ENCODE measurements at places on chromosomes 7 and 10. TPM values are rescaled to one million over a fixed set of nuclear protein-coding genes. Genes with fewer than 3 reads are reported as not detected.

Gene SLC29A4
- total RNA-seq, result 0.44 TPM

- peak; percentile 26 for DNase-seq
Measured at GRCh38 chr7:129949292-129950133, 3.2 kb downstream of the UBE2H start.

DNA sequence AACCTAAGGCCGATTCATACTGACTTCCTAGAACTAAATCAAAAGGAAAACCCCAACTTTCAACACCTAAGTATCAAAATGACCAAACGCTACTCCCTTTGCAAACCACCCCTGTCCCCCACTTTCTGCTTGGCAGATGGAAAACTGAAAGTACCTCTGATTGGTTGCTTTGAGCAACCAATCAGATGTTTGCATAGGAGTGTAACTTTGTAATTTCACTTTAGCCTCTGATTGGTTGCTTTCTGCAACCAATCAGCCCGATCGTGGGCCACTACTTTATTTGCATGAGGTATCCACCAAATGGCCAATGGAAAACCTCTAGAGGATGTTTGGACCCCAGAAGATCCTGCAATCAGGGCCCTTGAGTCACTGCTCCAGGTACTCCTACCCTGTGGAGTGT, 12.3 kb upstream of the SNX10 start:
- no peak for DNase-seq

DNA sequence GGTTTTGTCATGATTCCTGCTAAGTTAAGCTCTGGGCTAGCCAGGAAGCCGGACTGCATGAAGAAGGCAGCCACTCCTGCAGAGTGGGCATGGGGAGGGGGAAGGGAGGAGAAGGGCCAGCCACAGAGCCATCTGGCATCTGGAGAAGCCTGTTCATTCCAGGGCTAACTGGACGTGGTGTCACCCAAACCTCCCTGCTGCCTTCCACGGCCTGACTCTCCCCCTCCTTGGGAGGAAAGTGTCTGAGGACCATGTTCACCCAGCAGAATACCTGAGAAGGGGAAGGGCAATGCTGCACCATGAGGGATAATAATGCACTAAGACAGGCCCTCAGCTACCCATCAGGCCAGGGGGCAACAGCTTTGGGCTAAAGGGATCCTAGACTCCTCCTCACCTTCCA, 15.4 kb downstream of the AQP1 start:
- no peak for DNase-seq

GRCh38 chr10:71840177-71840957, 10.7 kb downstream of the PSAP start:
- no peak for DNase-seq

- no peak for DNase-seq
Measured at GRCh38 chr7:149130572-149131198, 4.6 kb upstream of the ZNF425 start.

GRCh38 chr7:75980430-75981202, 13.8 kb downstream of the TMEM120A start:
- no peak for DNase-seq

DNA sequence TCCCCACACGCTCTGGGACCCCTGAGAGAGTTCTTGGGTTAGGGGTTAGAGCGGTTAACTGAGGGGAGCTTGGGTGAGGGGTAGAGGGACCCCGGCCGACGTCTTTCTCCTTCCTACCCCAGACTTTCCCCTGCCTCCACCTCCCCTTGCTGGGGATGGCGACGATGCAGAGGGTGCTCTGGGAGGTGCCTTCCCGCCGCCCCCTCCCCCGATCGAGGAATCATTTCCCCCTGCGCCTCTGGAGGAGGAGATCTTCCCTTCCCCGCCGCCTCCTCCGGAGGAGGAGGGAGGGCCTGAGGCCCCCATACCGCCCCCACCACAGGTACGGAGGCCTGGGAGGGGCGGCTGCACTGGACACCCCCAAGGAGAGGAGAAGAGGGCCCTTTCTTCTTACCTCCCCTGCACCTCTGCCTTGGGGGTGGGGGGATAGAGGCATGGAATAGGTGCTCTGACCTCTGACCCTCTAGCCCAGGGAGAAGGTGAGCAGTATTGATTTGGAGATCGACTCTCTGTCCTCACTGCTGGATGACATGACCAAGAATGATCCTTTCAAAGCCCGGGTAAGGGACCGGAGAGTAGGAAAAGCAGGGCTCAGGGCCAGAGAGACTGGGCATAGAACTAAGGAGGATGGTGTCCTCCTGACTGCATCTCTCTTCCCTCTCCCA, 1.1 kb downstream of the ZYX start:
- DNase-seq, result no peak

DNA sequence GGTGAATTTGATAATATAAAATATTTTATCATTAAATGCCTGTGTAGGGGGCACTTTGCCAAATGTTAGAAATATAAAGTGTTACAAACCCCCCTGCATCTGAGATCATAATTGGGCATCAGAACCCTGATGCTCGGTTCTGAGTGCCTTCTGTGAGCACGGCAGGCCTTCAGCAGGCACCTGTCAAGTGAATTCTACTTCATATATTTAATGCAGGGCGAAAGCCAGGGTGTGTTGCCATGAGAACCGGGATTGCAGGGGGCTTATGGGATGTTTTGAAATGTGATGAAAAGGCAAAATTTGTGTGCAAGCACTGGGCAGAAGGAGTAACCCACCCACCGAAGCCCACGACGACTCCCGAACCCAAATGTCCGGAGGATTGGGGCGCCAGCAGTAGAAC, 57.2 kb downstream of the MRC1 start:
- no peak for DNase-seq

DNA sequence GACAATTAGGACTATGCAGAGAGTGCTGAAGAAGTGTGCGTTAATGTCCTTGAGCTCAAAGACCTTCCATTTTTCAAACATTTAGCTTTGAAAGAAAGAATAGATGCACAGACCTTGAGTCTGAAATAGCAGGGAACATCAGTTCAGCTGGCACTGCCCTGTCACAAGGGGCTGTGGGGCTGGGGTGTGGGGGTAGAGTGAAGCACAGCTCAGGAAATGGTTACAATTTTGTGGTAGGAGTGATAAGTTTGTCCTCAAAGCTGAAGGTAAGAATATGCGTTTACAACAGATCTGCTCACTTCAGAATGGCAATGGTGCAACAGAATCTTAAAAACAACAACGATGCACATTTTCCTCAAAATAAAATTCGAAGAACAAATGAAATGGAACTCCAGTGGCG, 33.6 kb downstream of the SMKR1 start:
- DNase-seq, result no peak

- no peak for DNase-seq
Measured at GRCh38 chr7:36979810-36980248, 255.5 kb upstream of the AOAH start.

DNA sequence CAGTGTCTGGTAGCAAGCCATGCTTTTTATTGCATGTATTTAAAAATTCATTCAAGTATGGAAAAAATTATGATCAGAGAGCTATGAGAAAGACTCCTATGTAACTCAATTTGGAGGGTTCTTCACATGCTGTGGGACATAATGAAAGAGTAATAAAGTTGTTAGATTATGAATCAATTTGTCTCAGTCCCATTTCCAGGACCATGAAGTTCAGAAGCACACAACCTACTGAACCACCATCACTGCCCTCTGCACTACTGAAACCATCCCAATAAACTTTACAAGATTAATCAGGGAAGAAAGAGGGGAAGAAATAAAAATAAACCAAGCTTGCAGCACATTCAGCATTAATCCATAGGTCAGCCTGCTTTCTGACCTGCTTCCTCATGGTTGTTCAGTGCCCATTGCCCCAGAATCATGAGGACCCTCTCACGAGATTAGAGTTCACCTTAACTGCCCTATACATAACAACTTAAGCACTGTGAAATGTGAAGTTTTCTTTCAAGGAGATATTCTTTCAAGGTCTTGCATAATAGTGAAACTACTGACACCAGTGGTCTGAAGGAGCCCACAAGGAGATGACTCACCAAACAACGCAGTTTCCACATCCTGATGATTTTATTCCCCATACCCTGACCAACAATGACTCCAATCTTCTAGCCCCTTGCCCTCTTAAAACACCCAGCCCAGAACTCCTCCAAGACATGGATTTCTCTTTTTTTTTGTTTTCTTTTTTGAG, 171.5 kb upstream of the ADCY1 start:
- DNase-seq, result no peak

Gene CADPS2
- not detected for total RNA-seq

- DNase-seq, result no peak
Measured at GRCh38 chr10:89609833-89610346, 35.2 kb downstream of the PANK1 start.

- no peak for DNase-seq
Measured at GRCh38 chr7:129470411-129470810, 31.9 kb upstream of the SMKR1 start.

GRCh38 chr7:44489955-44490350, 505 bp downstream of the NUDCD3 start:
- no peak for DNase-seq

Gene ZNF804B
- total RNA-seq, result not detected

- no peak for DNase-seq
Measured at GRCh38 chr10:129969184-129969910, 5.3 kb upstream of the EBF3 start.

Gene C10orf120
- not detected for total RNA-seq

- no peak for DNase-seq
Measured at GRCh38 chr10:83476211-83476610, 663.1 kb upstream of the GHITM start.

Gene INMT
- total RNA-seq, result 0.32 TPM

DNA sequence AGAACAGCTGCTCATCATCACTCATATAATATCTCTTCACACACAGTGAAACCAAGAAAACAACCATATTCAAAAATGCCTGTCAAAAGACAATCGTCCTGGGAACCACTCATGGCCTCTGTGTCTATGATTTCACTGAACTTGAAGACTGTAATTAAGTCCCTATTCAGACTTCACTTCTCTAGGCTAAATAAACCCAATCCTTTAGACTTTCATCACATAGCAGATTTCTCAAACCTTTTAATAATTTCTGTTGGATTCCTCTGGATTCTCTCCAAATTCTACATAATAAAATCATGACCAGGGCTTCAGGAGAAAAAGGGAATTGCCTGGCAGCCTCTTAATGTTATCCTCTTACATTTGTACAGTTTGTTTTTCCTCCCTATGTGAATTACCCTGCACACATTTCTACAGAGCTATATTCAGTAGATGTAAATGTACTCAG, 201.1 kb downstream of the LRRN3 start:
- no peak for DNase-seq

Gene TLL2
- 0.97 TPM for total RNA-seq

Gene DLX5
- not detected for total RNA-seq

Gene SH2D4B
- not detected for total RNA-seq

DNA sequence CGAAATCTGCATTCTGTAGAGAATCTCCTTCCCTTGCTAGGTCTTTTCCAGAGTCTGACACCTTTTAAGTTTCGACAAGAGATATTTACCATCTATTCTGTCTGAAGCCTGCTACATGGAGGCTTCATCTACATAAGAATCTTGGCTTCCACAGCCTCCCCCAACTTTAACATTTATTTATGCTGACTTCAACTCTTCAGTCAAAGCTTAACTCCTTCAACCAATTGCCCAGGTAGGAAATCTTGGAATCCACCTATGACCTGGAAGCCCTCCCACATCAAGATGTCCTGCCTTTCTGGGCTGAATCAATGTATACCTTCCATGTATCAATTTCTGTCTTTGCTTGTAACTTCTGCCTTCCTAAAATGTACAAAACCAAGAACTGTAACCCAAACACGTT, 54.7 kb downstream of the MINPP1 start:
- no peak for DNase-seq

GRCh38 chr10:100291356-100291755, 4.9 kb upstream of the BLOC1S2 start:
- DNase-seq, result no peak

Gene KIN
- 15.5 TPM for total RNA-seq

Data from OCI-LY7 (cell line).